Amygdala (tissue), 56 donors: ENCODE measurements at places on chromosomes 13 and 19.
A peak's percentile ranks its signal among the peaks of the same experiment; 100 is the strongest.

DNA sequence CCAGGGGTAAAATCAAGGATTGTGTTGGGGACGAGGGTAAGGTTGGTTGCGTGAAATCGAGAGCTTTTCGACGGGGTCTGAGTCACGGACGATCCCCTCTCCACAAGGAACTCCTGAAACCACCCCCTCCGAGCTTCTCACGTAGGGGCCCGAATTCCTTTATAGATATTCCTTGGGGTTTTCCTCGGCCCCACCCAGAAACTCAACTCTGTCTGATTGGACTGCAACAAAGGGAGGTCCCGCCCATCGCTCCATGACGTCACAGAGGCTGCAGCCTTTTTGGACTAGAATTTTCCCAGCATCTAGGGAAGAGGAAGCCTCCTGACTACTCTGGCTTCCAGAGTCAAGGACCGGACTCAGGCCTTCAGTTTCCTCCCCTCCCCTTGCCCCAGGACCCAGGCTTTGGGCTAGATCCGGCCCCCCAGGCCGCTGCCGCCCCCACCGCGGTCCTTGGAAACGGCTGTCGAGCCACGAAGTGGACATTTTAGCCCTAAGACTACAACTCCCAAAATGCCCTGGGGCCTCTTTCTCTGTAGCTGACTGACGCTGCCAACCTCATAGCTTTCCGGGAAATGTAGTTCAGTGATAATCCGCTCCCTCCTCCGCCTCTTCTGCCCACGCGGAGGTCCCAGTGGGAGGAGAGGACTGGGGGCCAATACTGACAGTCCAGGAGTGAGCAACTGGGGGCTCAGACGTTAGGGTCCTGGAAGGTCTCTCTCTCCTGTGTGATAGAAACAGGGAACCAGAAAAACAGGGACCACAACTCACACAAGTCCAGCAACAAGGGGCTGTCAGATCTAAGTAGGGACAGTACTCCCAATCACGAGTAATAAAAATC, at the start of gene IZUMO1:
Gene IZUMO1, minus strand, starts transcription at position 172 of the 838 bp plus-strand sequence. CDS start 1,050 bp downstream, outside the sequence.
- DNase-seq: peak; percentile 74

DNA sequence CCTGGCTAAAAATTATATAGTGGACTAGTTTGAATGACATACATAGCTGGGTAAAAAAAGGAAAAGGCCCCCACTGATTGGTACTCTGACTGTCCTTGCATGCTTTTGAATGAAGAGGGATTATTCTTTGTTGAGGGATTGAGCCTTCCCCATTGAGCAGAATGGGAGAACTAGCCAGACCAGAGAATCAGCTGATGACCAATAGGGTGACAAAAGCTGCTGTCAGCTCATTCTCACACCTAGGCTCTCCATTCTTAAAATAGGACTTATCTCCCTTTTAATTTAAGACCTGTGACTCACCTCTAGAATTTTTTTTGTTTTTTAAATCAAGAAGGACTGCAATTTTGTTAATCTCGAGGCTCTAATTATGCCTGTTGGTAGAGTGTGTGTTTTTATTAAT, 79.3 kb downstream of the CRYL1 start:
- no peak for DNase-seq

GRCh38 chr19:35509861-35510625, 3.4 kb downstream of the DMKN start:
- DNase-seq: peak; percentile 19

GRCh38 chr13:97311956-97312355, 89.8 kb downstream of the MBNL2 start:
- DNase-seq: no peak

GRCh38 chr13:88544836-88545235, 873.7 kb downstream of the SLITRK5 start:
- DNase-seq: no peak

DNA sequence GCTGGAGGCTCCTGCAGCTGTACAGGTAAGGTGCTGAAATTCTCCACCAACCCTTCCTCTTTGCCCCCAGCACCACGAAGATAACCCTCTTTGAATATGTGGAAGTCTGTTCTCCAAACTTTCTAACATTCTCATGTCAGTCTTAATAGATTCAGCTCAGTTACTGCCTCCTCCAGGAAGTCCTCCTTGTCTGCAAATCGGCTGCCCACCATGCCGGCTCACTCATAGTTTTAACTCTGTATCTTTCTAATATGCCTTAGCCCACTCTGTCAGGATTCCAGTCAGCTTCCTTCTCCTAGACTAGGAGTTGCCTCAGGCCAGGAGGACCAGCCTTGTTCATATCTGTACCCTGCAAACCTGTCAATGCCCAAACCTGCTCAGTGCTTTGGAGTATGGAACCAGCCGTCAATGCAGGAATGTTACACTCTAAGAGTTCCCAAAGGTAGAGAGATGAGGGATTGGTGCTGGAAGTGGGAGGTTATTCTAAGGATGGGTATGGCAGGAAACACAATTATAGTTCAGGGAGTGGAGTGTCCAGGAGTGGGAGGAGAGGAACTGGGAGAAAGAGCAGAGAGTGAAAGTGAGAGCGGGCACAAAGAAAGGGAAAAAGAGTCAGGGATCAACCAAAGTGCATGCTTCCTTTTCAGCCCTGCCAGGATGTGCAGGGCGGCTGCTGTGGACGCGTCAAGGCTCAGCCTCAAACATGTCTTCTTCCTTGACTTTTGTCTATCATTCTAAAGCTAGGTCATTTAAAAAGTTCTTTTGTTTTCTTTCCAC, 38.0 kb upstream of the ALOX5AP start:
- DNase-seq: no peak

GRCh38 chr19:14580623-14581237, 2.2 kb upstream of the CLEC17A start:
- no peak for DNase-seq

DNA sequence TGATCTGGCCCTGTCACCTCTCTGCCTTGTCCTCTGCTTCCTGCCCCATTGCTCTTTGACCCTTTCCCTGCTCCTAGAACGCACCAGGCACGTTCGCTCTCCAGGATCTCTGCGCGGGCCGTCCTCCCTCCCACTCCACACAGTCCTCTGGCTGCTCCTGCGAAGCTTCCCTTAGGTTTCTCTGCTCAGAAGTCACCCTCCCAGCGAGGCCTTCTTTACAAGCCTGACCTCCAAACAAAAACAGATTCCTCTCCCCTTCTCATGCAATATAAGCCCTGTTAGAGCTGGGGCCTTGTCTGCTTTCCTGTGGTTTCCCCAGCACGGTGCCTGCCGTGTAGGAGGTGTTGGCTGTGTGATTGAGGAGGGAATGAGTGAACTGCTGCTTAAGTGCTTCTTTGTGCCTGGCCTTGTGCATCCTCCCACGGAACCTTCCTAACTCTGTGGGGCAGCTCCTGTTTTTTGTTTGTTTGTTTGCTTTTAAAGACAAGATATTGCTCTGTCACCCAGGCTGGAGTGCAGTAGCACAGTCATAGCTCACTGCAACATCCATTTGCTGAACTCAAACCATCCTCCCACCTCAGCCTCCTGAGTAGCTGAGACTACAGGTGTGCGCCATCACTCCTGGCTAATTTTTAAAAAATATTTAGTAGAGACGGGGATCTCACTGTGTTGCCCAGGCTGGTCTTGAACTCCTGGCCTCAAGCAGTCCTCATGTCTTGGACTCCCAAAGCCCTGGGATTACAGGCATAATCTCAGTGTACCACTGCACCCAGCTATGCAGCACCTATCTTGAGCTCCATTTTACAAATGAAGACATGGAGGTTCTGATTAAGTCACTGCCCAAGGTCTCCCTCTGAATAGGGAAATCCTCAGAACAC, 82.0 kb downstream of the SIPA1L3 start:
- no peak for DNase-seq

- no peak for DNase-seq
Measured at GRCh38 chr13:75372517-75372916, 109.5 kb downstream of the TBC1D4 start.

DNA sequence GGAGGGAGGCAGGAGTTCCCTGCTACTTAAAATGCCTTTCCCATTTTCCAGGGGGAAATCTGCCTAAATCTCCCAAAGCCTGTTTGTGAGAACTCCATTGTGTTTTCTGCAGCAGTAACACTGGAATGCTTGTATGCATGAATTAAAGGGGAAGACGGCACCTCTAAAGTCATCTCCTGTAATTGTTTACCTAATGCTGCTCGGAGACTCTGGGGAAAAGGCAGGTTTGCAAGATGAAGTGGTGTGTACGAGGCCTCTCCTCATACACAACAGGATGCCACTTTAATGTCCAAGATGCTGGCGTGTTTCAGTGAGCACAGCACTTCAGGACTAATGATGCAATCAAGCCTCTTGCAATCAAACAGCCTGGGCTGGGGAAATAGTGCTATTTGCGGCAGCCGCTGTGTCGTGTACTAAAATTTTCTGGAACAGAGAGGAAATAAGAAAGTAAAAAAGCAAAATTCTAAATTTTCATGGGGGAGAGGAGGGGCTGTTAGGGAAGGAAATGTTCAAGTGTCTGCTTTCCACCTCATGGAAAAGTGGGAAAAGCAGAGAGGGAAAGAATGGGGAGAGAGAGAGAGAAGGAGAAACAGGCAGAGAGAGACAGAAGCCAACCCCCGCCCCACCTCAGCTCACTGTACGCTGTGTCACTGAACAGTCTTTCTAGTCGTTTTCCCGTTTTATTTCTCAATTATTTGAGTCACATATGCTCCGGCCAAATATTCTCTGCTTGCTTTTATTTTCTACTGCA, 32.9 kb downstream of the TSHZ3 start:
- no peak for DNase-seq

DNA sequence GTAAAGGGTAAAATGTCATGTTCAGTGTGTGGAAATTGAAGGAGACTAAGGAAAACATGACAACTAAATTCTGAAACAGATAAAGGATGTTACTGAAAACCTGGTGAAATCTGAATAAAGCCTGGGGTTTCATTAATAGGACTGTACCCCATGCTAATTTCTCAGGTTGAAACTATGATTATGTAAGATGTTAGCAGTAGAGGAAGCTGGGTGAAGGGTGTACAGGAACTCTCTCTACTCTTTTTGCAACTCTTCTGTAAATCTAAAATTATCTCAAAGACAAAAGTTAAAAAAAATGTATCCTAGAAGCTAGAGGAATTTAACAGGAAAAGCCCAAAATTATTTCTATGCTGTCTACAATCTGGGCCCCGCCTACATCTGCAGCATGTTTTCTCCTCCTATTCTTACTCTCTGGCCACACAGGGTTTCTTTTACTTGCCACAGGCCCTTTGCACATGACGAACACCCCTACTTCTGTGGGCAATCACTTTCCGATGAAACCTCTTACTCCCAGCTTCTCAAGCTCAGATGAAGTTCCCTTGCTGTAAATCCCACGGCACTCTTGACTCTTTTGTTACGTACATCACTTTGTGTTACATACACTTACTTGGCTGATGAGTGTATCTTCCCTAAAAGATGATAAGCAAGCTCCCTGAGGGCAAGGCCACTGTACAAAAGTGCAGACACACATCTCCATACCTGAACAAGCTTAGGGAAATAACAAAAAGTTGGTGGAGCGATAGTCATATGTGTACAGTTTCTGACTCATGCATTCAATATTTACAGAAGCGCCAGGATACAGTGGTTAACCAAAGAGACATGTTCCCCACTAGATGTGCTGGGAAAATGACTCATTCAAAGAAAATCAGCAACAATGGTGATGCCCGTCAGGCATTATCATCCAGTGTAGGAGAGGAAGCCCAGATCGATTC, 32.6 kb downstream of the RUBCNL start:
- no peak for DNase-seq

DNA sequence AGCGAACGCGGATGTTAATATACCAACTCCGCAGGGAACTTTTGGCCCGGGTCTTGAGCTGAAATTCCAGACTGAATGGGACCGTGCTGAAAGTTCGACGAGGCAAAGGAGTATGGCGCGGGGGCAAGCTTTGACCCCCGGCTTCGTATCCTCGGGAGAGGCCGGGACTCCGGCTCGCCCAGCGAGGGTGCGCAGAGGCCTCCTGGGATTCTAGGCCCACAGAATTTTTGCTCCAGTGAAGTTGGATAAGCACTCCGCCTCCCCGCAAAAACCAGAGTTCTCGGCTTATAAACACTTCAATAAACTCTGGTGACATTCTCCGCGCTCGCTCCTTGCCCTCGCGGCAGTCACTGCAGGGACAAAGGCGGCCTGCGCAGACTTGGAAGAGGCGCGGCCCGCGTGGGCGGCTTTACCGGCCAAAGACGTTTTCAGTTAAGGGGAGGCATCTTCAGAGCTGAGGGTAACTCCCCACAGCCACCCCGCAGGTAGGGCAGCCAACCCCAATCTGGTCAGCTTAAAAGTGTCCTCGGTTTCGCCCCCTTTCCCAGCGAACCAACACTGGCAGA, 112.6 kb downstream of the KCNRG start:
- DNase-seq: no peak

DNA sequence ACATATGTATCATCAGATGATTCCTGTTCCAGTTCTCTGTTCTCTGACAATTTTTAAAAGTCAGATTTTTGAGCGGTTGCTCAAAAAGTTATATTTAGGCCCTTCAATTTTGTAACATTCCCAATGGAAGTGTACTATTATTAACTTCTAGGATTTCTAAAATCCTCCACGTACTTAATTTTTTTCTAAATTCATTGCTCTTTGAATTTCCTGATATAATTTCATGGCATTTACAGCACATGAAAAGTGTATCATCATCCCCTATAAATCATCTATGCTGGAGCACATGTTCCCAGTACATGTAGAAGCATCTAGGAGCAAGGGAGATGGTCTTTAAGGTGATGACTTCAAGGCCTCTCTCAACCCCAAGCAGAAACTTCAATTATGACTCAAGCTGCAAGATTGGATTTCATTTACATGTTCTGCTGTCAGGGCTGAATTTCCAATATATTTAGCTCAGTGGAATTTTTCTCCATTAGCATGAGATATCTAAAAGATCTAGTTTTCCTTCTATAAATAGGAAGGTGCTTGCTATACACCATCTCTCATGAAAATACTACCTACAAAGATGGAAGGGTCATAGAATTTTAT, 392.8 kb upstream of the MIR17HG start:
- DNase-seq: no peak

DNA sequence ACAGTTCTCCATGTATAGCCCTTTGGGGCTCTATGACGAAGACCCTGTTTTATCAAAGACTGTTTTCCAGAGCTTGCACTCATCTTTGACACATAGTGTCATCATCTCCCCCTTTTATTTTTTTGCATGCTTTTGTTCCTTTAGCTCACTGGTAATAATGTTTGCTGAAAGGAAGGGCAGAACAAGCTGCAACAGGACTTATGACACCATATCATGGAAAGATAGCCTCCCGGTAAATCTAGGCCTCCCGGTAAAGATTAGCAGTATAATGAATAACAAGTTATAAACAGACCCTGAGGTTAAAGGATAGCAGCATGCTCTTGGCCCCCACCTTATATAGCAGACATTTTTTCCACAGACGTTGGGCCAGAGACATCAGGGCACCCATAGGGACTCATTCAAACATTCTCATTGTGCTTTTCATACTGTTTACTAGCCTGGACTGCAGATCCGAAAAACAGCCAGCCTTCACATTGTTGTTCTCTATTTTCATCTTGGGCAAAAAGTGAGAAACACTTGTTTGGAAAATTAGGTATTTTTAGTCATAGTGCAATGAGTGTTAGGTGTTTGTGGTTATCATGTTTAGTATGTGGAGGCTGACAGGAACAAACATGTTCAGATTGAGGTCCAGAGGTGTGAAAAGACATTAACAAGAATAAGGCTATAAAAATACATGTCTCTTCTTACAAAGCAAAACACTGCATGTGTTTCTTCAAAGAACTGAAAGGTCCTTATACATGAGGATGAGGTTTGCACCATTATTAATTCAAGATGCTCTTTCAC, 136.9 kb upstream of the SPRY2 start:
- DNase-seq: no peak

GRCh38 chr13:40438022-40438680, 228.3 kb downstream of the FOXO1 start:
- DNase-seq: no peak

- DNase-seq: no peak
Measured at GRCh38 chr13:18964942-18965341, 216.7 kb downstream of the TUBA3C start.
